ENCODE measurements at places on chromosomes 3 and 15.

GRCh38 chr3:170471149-170471548, 52.5 kb downstream of the CLDN11 start:
- DNase-seq: no peak

- no peak for DNase-seq
Measured at GRCh38 chr3:197505796-197506548, 49.8 kb downstream of the BDH1 start.

DNA sequence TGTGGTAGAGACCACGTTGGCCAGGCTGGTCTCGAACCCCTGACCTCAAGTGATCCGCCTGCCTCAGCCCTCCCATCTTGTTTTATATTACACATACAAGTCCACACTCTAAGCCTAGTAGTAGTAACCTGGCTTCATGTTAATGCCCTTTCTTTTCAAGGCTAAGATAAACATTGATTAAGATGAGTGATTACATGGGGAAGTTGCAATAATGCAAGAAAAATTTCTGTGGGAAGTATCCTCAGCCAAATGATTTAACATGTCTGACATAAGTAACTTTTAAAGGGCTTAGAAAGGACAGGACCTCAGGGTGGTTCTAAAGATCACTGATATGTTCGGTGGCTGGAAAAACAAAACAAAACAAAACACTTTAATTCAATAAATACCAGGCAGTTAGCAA, 72.1 kb downstream of the SFMBT1 start:
- DNase-seq: no peak

GRCh38 chr15:63349156-63349555, 32.5 kb downstream of the CA12 start:
- DNase-seq: no peak

DNA sequence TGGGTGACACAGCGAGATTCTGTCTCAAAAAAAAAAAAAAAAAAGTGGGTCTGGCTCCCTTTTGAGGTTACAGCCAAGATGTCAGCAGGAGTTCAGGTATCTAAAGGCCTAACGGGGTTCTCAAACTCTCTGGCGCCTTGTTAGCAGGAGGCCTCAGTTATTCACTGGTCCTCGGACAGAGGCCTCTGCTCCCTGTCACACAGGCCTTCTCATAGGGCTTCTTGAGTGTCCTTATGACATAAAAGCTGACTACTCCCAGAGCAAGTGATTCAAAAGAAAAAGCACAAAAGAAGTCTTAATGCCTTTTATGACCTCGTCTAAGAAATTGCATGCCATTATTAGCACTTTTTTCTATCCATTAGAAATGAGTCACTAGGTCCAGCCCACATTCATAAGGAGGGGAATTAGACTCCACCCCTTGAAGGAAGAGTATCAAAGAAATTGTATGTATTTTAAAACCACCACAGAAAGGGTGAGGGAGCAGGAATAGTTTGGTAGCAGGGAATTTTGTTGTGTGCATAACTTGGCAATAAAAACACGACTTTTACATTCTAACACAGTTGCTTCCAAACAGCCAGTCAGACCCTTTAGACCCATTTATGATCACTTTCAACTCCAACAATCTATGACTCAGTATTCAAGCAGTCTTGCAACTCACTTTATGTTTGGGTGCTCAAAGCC, 90.3 kb downstream of the MEX3B start:
- no peak for DNase-seq

DNA sequence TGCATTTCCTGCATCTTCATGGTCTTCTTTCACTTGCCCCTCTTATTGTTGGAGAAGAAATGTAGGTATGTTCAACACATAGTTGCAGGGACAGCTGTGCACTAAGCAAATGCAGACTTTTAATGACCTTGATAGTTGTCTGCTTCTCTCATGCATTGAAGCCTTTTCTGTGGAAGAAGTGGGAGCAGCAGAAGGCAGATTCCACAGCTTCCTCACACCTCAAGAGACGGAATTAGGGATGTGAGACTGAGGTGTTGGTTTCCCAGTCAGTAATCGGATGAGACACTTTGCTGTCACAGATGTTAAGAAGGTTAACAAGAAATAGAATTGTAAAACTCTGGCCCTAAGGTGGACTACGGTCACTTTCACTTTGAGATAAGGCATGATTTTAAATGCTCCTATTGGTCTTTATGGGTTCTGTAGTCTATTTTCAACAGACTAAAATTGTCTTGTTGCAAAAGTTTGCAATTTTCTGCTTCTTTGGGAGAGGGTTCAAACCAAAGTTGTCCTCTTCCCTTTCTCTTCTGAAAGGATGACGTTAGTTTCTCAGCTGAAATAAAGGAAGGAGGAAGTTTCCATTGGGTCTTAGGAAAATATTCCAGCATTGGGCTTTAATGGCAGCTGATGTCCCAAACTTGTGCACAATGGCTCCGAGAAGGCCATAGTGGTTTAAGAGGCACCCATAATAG, 117.4 kb downstream of the LPP start:
- no peak for DNase-seq

GRCh38 chr3:189304465-189305351, 132.9 kb downstream of the TPRG1 start:
- no peak for DNase-seq

DNA sequence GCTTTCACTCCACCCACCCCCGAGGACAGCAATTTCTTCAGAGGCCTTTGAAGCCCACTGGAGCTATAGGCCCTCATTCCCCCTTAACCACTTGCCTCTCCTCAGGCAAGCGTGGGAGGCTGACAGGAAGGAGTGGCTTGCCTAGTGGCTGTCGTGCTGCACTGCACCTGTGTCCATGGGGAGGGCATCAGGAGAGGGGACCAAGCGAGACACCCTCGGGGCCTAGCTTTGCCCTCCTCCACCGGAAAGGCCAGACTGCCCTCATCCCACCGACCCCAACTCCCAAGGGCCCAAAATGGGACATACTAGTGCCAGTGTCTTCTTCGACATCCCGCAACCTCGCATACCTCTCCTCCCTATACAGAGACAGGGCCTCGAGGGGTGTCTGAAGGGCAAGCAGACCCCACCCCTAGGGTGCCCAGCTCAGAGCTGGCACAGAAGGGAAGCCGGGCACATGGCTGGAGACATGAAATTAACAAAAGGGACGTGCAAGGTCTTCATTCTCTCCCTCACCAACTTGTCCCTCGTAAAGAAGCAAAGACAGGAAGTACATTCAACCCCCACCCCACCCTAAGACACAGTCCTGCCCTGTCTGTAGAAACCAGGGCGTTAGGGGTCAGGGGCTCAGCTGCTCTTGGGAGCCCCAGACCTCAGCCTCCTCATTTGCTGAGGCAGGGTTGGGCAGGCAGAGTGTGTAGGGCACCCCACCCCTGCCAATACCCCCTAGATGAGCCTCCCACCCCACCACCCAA, 24.3 kb downstream of the VIPR1 start:
- peak; percentile 52 for DNase-seq

DNA sequence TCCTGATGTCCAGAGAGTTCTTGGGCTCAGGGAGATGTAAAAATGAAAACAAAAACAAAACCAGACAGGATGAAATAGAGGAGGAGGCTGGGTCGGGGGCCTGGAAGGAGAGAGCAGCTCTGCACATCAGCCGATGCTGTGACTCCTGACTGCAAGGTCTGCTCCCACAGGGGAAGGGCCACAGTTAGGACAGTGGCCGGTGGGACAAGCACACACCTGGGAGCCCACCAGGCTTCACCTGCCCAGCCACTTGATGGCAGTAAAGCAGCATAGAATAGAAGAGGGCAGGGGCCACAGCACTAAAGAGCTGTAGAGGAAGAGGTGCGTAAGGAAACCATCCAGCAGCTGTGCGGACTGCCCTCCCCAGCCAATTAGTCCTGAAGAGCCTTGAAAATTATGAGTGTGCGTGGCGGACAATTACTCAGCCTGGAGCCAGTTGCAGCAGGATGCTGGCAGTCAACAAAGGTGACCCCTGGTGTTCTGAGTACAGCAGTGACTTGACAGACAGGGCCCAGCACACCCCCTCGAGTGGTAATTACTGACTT, 29.8 kb downstream of the ALS2CL start:
- peak; percentile 22 for DNase-seq

DNA sequence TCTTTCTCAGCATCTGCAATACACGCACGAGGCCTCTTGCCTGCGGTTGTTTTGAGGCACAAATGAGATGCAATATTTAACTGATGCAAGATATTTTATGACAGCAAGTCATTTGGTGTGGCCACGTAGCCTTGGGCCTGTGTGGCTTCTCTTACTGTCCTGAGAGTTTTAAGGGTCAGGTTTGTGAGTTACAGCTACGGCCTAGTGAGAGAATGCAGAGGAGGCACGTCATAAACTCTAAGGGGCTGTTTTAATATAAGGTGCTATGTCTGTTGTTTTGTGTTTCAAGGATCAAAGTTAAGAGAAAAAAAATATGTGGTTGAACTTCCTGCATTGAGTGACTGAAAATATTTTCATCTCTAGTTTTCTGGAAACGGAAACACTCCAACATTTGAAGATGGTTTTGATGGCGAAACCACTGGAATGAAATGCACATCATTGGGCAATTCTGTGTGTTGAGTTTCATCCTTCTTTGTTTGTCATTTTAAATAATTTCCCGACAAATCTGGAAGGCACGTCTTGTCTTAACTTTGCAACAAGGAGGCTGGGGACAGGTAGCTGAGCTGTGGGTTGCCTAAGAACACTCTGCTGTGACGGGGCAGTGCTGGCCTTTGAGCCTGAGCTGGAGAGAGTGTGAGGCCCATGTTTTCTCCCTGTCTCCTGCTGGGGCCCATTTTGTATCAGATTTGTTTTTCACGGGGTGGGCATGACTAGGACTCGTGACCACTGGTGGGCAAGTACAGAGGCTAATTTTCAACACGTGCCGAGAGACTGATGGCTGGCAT, 5.1 kb downstream of the APBA2 start:
- peak; percentile 40 for DNase-seq
